ENCODE measurements at places on chromosomes 16 and 17.

DNA sequence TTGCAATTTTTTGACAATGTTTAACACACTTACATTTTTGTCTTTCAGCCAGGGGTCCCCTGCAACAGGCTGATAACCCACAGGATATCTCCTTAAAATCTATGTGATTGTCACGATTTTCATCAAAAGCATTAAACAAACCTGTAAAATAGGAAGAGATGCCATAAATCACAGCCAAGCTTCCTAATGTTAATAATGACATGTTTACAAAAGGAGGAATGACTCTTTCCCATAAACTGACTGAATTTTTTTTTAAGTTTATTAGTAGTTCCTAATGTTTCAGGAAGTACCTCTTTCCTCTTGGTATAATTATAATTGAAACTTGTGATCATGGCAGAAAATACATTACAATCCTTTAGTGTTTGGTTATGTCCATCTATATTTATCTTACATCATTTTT is 119.6 kb downstream of the CA4 start:
- no peak overlapping the region for H3K27ac ChIP-seq
- H3K27me3 ChIP-seq: no peaks in the 10 kb centered on the region
- DNase-seq: no peak
- no peak overlapping the region for H3K4me3 ChIP-seq

- H3K4me3 ChIP-seq: no peak overlapping the region
- H3K27me3 ChIP-seq: no peaks in the 10 kb centered on the region
- no peak overlapping the region for H3K27ac ChIP-seq
- no peaks in the 10 kb centered on the region for H3K36me3 ChIP-seq
These were observed 40.1 kb downstream of the KLHDC4 start for GRCh38 chr16:87725596-87726235.

- no peak overlapping the region for H3K4me3 ChIP-seq
- peaks cover 23% of the 10 kb centered on the region for H3K4me1 ChIP-seq
- peaks cover 20% of the 10 kb centered on the region for H3K36me3 ChIP-seq
- no peak for DNase-seq
These were observed 95.1 kb downstream of the ZFHX3 start for GRCh38 chr16:72952811-72953271.

DNA sequence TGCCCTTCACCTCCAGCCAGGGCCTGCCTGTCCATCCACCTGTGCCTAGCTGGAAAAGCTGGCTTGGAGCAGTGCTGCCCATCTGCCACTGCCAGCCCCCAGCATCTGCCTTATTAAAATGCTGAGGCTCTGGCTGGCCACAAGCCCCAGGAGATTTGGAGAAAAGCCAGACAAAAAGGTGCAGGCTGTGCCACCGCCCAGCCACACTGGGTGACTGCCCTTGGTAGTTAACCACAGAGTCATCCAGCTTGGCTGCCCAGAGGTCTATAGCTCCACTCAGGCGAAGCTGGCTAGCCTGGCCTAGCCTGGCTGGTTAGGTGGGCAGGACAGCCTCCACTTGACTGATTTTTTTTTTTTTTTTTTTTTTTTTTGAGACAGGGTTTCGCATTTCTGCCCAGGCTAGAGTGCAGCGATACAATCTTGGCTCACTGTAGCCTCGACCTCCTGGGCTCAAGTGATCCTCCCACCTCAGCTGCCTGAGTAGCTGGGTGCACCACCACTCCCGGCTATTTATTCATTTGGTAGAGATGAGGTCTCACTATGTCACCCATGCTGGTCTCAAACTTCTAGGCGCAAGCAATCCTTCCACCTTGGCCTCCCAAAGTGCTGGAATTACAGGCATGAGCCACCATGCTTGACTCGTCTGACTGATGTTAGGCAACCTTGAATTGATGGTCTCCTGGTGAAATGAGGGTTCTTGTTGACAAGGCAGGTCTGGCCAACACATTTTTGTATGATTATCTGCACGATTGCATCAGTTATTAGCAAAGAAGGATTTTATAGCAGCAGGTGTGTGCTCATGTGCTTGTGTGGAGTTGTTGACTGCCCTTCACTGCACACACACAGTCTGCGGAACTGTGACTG is 103.8 kb downstream of the RAB11FIP4 start:
- no peak overlapping the region for H3K4me3 ChIP-seq
- no peaks in the 10 kb centered on the region for H3K36me3 ChIP-seq
- no peaks in the 10 kb centered on the region for H3K27me3 ChIP-seq
- peaks cover 75% of the 10 kb centered on the region for H3K4me1 ChIP-seq
